NCI-H1436 treated with DMSO at 0.1 percent for 48 hours (cell line): ENCODE measurements at places on chromosomes 4 and X.

DNA sequence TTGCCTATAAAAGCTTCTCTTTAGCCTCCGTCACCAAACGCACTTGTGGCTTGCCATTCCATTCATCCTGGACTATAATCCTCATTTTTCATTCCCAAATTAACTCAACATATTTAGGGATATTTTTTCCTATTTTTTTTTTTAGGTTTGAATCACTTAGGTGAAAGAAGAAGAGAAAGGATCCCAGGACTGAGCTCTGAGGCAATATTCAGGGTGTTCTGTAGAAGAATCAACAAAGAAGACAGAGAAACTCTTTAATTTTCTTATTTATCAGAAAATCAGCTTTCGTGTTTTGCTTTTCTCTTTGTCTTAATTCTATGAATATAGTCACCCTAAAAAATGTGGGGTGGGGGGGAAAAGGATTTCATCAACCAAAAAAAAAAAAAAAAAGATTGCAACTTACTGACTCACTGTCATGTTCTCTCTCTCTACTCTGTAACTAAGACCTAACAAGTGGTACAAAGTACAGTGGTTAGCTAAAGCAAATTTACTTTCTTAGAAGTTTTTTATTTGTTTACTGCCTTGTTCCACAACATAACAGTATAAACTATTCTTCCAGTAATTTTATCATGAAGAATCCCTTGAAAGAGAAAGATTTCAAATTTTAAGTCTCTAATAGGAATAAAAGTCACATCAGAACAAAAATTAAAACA is 272.0 kb downstream of the DHX15 start:
- DNase-seq = no peak

DNA sequence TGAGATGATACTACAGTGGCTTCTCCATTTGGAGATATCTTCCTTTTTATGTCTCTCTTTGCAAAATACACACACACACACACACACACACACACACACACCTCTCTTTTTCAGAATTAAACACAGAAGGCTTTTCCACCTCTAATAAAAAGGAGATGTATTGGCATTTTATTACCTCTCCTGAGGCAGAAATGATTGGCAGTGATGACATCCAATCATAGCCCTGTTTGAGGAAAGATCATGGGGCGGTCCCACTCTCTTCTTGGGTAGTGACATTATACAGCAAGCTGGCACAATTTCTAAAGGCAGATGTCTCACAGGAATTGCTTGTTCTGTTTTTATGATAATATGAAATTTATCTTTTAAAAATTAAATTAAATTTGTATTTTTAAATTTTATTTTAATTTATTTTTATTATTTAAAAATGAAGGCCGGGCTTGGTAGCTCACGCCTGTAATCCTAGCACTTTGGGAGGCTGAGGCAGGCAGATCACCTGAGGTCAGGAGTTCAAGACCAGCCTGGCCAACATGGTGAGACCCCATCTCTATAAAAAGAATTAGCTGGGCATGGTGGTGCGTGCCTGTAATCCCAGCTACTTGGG is 15.6 kb downstream of the CHRNA9 start:
- DNase-seq = no peak

GRCh38 chrX:150547375-150548115 is 20.9 kb upstream of the MTM1 start:
- DNase-seq = no peak

DNA sequence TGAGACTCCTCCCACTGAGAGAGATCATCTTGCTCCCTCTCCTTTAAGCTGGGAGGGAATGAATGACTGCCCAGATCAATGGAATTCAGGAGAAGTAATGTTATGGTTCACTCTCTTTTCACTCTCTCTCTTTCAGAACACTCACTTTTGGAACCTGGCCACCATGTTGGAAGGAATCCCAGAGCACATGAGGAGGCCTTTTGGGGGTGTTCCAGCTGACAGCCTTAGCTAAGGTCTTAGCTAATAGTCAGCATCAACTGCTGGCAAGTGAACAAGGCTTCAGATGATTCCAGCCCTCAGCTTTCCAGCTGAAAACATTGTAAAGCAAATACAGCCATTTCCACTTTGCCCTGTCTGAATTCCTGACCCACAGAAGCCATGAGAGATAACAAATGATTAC is 124.0 kb upstream of the CLNK start:
- no peak for DNase-seq

DNA sequence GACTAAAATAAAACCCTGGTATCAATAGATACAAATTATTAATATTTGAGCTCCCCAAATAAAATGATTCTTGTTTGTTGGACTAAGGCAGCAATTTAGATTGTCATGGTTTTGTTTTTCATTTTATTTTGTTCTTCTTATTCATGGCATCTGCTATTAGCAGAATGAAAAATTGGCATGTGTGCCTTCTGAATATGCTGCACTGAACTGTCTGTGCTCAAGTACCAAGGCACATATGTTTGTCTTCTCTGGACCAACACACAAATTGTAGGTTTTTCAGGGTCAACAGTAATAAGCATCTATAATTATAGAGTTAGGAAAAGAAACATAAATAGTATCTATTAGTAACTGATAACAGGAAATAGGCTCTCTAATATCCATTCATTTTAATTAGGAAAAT is 121.1 kb downstream of the BANK1 start:
- DNase-seq = no peak

DNA sequence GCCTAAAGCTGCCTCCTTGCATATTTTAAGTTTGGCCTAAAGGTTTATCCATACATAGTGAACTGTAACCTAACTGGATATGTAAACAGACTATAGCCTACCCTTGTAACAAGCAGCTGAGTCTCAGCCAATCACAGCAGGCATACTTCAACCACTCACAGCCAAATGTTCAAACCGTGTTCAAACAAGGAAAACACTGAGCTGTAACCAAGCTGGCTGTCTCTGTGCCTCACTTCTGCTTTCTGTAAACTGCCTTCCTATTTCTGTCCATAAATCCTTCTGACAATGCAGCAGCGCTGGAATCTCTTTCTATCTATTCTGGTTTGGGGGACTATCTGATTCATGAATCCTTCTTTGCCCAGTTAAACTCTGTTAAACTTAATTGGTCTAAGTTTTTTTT is 16.4 kb downstream of the DSPP start:
- no peak for DNase-seq

DNA sequence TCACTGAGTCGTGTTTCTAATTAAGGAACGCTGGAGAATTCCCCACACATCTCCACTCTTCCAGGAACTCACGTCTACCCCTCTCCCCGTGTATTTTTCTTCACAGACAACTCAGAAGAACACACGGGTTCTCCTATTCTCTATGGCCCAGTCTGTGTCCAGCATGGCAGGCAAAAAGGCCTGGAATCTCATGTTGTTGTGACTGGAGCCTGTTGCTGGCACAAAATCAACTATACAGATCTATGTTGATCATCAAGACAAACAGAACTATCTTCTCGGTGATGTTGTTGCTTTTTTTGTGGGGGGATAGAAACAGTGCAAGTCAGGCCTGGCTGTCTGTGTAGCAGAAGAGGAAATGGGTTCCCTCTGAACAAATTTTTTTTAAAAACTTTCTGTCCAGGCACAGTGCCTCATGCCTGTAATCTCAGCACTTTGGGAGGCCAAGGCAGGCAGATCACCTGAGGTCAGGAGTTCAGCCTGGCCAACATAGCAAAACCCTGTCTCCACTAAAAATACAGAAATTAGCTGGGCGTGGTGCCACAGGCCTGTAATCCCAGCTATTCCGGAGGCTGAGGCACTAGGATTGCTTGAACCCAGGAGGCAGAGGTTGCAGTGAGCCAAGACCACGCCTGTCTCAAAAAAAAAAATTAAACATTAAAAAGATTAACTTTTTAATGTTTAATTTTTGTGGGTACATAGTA is 50.5 kb upstream of the CBR4 start:
- no peak for DNase-seq

GRCh38 chr4:177640864-177641263 is 198.6 kb upstream of the AGA start:
- no peak for DNase-seq

DNA sequence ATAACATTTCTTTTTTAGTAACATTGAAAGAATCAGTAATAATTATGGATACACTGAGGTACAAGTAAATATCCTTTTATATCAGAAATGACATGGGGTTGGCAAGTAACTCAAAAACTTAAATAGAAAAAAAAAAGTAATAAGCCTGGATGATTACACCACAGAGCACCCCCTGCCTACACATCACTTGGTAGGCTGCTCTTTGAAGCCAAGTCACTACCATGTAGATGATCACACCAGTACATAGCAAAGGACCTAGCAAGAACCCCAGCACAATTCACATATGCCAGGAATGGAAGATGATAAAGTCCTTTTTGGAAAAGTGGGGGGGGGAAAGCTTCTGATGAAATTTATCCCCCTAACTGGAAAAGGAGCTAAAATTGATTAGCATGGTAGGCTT is 56.9 kb downstream of the METTL14 start:
- DNase-seq = no peak

DNA sequence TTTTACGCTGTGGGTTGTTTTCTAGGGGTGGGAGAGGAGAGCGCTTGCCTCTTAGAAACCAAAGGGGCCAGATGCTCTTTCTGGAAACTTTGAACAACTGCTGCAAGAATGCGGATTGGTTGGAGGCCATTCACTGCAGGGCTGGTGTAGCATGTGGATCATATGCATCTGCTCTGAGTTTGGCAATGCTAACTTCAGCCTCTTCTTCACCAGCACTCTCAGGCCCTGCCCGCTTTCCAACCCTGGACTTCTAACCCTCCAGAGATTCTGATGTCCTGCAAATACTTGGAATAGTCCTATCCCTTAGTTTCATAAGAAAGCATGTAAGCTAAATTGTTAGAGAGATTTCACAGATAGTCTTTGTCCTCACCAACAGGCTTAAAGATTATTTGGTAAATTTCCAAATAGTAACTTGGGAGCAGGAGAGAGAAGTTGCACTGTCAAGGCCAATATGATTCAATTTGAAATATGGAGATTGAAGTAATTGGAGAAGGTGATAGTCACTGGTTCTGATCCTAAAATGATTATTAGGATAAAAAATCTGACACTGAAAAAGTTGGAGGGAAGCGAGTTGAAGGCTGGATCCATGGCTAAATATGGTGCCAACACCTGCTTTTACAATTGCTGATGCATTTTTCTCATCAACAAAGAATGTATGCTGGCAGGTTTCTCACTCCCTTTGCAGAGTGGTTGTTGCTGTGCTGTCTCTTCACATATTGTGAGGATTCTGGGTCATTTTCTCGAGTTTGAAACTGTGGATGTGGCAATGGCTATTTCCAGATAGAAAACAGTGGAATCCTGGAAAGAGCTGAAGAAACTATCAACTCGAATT is 210.4 kb downstream of the PTTG2 start:
- DNase-seq = no peak

DNA sequence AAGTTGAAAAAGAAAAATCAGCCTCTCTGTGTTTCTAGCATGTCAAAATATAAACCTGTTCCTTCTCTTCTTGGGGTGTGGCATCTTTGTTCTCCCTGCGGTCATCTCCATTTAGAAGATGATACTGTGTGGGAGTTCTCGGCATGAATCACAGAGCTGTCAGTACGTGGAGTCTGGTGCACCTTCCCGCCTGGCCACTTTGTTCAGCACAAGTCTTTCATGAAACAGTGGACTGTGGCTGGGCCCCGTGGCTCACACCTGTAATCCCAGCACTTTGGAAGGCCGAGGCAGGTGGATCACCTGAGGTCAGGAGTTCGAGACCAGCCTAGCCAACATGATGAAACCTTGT is 166.5 kb downstream of the MAML3 start:
- DNase-seq = no peak

DNA sequence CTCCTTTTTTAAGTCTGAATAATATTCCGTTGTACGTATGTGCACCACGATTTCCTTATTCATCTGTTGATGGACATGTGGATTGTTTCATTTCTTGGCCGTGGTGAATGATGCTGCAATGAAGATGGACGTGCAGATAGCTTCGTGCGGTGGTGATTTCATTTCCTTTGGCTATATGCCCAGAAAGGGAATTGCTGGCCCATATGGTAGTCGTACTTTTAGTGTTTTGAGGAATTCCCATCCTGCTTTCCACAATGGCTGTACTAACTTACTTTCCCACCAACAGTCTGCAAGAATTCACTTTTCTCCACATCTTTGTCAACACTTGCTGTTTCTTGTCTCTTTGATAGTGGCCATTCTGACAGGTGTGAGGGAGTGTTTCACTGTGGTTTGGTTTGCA is 12.8 kb downstream of the ZFP42 start:
- DNase-seq = no peak

GRCh38 chr4:22389240-22389870 is 126.5 kb downstream of the ADGRA3 start:
- no peak for DNase-seq

- DNase-seq = no peak
These were observed 284.6 kb upstream of the GATB start for GRCh38 chr4:152045449-152045806.

GRCh38 chrX:136157187-136157586 is 9.9 kb downstream of the FHL1 start:
- DNase-seq = no peak

GRCh38 chrX:23898412-23898959 is 9.3 kb downstream of the APOO start:
- DNase-seq = no peak

GRCh38 chrX:9062641-9063040 is 28.7 kb upstream of the FAM9B start:
- DNase-seq = no peak

GRCh38 chr4:80134936-80135701 is 62.1 kb upstream of the ANTXR2 start:
- DNase-seq = no peak

DNA sequence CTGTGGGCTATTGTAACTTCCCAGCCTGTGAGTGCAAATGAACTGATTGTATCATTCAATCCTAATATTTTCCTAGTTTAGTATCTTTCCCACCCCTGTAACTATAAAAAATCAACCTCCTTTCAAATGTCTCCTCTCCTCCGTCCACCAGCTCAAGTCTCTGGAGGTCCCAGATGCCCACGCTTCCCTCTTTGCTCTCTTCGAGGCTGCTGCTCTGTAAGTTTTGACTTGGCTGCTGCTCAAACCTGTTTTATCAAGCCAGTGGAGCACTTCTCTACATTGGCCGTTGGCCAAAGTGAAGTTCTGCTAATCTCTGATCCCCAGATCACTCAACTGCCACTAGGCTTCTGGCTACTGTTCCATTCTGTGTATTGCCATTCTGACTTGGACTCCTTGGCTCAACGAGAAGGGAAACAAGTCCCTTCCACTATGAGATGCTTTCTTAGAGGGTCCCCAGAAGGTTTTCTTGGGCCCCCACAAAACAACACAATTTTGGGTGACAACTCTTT is 60.7 kb upstream of the RAPGEF2 start:
- DNase-seq = no peak
